ENCODE measurements at places on chromosomes 1 and 21.

- no peak for DNase-seq
These were observed 14.8 kb upstream of the COL11A1 start for GRCh38 chr1:103122983-103123720.

DNA sequence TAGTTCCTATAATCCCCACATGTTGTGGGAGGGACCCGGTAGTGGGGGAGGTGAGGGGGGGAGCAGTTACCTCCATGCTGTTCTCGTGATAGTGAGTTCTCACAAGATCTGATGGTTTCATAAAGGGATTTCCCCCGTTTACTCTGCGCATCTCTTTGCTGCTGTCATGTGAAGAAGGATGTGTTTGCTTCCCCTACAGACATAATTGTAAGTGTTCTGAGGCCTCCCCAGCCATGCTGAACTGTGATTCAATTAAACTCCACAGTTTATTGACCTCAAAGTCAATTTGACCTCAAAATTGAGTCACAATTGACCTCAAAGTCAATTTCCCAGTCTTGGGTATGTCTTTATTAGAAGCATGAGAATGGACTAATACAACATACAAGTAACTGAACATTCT, 19.7 kb downstream of the DPH5 start:
- no peak for DNase-seq

- DNase-seq: no peak
These were observed 7.8 kb downstream of the HEYL start for GRCh38 chr1:39631361-39632322.

DNA sequence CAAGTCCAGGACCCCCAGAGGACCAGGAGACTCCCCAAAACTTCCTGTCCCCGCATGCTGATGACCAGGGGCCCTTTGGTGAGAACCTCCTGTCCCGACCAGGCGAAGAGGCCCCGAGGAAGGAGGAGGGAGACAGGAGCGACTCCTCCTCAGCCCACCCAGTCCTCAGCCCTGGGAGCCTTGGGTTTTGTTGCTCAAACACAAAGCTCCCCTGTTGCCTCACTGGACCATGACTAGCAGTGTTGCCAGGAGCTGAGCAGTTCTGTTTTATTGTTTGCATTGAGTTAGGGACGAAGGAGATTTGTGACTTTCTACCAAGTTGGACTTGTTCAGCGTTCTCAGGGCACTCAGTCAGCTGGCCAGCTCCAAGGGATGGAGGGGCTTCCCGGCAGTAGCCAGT, 10.0 kb downstream of the UMODL1 start:
- DNase-seq: no peak

GRCh38 chr1:13808729-13809131, 108.7 kb downstream of the PRDM2 start:
- DNase-seq: peak; percentile 41

GRCh38 chr1:166282391-166283137, 115.8 kb upstream of the FAM78B start:
- no peak for DNase-seq

DNA sequence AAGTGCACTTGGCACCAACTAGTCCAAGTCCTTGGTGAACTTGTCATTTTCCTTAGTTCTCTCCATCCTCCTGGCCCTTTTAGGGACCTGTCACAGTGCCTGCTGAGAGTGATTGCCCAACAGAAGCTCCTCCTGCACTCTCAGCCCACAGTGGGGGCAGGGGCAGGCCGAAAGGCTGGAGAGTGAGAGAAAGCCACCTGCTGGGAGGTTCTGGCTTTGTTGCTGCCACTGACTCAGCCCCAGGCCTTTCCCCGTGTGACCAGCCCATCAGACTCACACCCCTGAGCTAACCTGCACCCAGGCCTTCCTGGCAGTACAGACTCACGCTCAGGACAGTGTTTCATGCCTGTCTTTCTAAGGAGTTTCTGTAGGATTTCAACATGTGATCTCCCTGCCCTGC, 17.1 kb upstream of the PROK1 start:
- peak; percentile 43 for DNase-seq

DNA sequence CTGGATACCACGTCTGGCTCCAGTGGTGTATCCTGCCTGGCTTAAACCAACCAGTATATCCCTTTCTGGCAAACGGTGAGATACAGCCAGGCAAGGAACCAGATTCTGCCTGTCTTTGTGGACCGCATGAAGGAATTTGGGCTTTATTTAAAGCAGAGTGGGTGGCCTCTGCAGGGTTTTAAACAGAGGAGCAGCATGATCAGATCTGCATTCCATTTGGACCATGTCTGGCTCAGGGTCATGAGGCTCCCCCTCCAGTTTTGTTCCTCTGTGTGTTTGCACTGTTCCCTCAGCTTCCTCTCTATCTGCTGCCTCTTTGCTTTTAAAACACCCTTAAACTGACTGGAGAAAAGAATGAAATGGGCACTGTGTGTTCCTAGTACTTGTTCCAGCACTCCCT, 195.0 kb downstream of the GIPC2 start:
- DNase-seq: peak; percentile 49

DNA sequence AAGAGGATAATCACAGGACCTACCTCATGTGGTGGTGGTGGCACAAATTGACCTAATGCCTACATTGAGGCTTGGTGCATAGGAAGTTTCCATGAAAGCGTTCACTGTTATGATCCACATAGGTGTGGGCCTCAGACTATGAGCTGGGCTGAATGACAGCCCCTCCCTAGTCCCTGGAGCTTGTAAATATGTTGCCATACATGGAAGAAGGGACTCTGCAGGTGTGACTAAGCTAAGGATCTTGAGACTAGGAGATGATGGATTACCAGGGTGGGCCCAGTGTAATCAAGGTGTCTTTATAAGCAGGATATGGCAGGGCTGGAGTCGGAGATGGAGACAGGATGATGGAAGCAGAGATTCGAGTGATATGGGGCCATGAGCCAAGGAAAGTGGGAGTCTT, 31.0 kb upstream of the KCNE1 start:
- no peak for DNase-seq

DNA sequence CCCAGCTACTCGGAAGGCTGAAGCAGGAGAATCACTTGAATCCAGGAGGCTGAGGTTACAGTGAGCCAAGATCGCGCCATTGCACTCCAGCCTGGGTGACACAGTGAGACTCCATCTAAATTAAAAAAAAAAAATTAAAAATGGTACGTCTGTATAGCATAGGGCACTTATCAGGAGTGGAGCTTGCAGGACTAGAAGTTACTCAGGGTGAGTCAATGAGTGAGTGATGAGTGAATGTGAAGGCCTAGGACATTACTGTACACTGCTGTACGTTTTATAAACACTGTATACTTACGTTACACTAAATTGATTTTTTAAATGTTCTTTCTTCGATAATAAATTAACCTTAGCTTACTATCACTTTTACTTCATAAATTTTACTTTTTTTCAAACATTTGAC, 183.6 kb downstream of the NR5A2 start:
- peak; percentile 32 for DNase-seq

- no peak for DNase-seq
These were observed 531.1 kb upstream of the ADAMTS5 start for GRCh38 chr21:27498025-27498424.

DNA sequence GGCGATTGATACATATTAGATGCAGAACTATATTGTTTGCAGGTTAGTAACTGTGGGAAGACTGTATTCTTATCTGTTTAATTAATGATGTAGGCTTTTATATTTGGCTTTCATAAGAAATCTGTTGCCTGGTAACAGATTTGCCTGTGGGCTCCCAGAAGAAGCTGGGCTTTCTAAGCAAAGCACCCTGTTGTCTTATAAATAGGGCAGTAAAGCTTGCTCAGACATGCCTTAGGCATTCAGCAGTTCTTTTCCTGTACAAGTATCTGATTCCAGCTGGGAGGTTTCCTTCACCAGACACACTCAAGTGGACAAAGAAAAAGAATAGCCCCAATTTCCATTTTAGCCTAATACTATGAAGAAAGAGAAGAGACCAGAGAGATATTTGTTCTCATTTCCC, 524.0 kb downstream of the LRRIQ3 start:
- DNase-seq: peak; percentile 1

- no peak for DNase-seq
These were observed 12.2 kb downstream of the NGF start for GRCh38 chr1:115325874-115326273.

DNA sequence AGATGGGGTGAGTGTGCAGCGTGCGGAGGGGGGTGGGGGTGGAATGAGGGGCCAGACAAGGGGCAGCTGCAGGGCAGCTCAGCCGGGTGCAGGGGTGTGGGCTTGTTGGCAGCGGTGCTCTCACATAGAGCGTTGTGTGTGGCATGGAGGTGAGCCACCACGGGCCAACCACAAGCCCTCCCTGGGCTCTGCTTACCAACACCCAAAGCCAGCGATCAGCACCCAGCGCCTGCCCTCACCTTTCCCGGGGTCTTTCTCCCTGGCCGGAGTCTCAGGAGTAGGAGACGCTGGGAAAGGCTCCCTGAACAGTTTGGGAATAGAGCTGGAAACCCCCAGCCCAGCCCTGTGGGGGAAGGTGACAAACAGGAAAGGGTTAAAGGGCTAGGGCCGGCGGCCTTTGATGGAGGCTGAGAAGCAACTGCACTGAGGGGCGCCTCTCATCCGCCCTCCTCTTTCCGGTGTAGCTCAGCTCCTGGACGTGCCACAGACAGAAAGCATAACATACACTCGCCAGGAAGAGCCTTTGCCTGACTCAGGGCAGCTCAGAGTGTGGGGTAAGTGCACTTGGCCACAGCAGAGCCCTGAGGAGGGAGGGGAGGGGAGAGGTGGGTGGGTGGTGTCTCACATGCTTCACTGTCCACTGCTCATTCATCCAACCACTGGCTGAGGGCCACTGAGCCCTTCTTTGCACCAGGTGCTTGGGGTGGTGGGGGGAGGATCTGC, 577 bp downstream of the IKBKE start:
- peak; percentile 72 for DNase-seq

- DNase-seq: peak; percentile 49
These were observed 6.1 kb downstream of the CAPZA1 start for GRCh38 chr1:112625696-112626095.

DNA sequence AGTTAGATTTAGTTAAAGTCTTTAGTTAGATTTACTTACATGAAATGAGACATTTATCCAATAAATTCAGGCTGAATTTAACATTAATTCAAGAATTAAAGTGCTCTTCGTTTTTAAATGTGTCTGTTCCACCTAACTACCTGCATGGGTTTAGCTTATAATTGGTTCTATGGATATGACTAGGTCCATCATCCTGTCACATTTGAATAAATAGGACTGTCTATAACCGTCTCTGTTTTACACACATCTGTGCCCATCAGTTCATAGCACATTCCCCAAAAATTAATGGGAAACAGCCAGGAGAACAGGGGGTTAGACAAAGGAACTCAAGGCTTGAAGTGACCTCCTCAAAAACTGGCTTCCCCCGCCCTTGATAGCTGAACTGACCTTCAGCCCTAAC, 219.6 kb downstream of the MRPL39 start:
- no peak for DNase-seq

Measured in adipocyte (in vitro differentiated cells).